ENCODE measurements at places on chromosomes 7 and 10.

- DNase-seq: no peak
These were observed 98.3 kb upstream of the TCF7L2 start for GRCh38 chr10:112851588-112852211.

- DNase-seq: no peak
These were observed 70.7 kb upstream of the C1QL3 start for GRCh38 chr10:16592378-16592777.

GRCh38 chr7:17109020-17109419 lies 189.4 kb upstream of the AHR start:
- no peak for DNase-seq

DNA sequence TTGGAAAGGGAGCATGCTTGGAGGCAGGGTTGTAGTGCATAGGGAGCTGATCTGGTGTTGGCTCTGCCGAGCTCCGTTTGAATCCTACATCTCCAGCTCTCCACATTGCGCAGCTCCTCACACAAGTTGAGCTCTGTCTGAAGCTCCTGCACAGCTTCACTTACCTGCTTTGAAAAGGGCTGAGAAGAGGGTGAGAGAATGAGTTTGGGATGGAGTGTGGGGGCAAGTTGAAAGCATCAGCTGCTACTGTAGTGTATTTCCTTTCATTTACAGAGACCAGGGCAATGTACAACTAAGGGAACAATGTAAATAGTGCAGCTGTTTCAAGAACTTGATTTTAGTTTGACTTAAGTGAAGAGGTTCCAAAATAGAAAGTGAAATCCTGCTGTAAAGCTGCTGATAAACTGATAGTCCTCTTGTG lies 88.5 kb downstream of the VTI1A start:
- no peak for DNase-seq

GRCh38 chr10:119418362-119418761 lies 124.2 kb downstream of the RGS10 start:
- no peak for DNase-seq

DNA sequence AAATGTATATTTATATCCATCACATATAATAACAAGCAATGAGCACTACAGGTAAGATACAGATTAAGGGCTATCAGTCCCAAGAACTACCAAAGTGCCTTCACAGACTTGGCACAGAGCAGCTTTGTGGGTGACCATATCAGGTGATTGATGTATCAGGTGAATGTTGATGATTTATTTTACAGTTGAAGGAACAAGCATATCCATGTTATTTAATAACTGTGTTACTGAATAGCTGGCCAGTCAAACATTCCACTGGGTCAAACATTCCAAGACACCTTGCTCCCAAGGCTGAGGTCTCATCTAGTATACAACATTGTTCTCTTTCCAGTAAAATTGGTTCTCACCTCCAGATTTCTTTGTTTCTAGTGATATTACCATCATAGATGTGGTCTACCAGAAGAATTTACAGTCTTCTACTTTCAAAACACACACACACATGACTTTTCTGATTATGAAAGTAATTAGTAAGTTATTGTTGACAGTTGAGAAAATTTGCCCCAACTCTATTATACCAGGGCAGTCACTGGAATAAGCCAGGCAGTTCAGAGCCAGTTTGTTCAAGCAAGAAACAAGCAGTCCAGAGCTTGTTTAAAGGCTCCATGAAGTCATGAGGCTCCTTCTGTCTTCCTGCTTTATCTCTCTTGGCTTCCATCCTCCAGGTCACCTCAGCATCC lies 68.2 kb downstream of the ELAPOR2 start:
- no peak for DNase-seq

- DNase-seq: no peak
These were observed 120.9 kb downstream of the VIPR2 start for GRCh38 chr7:159023746-159024145.

- no peak for DNase-seq
These were observed 89.9 kb downstream of the CARD11 start for GRCh38 chr7:2953588-2954407.

GRCh38 chr10:104922810-104923209 lies 281.7 kb downstream of the SORCS3 start:
- DNase-seq: no peak

GRCh38 chr7:143256932-143257331 lies 6.3 kb upstream of the GSTK1 start:
- DNase-seq: no peak
